ENCODE measurements at places on chromosomes 13 and 19. TPM values are rescaled to one million over a fixed set of nuclear protein-coding genes. Genes with fewer than 3 reads are reported as not detected.

The MISP3 gene
- total RNA-seq: 2.2 TPM

The ZNF808 gene
- 13.3 TPM for total RNA-seq

The POLR2I gene
- total RNA-seq: 90.4 TPM

The SIAH3 gene
- total RNA-seq: 0.10 TPM

The NKPD1 gene
- not detected for total RNA-seq

The FFAR3 gene
- total RNA-seq: not detected

The SMIM7 gene
- 135 TPM for total RNA-seq

The P2RY11 gene
- total RNA-seq: 6.5 TPM

- DNase-seq: peak; percentile 52
Observed at GRCh38 chr13:48571126-48571913, 38.4 kb upstream of the RCBTB2 start.

DNA sequence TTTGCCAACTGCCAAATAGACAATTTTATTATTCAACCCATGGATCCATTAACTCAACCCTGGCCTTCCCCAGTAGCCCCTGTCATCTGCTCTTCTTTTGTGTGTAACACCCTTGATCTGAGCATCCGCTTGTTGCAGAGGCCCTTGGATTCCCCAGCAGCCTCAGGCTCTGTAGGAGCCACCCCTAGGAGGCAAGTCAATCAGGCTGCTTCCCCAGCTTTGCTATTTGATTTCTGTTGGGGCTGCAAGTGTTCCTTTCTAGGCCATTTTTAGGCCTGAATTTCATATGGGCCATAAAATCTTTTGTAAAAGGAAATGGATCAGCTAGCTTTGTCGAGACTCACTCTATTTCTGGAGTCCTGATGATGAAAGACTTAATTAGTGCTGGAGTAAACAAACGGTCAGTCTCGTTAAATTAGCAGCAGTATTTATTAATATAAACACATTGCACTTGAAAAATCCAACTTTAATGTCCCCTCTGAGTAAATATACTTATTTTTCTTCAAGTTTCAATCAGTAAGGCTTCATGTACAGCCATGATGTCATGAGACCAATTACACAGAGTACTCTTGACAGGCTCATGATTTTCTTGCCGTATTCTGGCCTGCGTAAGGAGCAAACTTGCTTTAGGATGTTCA lies 105.3 kb downstream of the RGCC start:
- no peak for DNase-seq

- no peak for DNase-seq
Observed at GRCh38 chr13:41500511-41500910, 43.2 kb downstream of the RGCC start.

DNA sequence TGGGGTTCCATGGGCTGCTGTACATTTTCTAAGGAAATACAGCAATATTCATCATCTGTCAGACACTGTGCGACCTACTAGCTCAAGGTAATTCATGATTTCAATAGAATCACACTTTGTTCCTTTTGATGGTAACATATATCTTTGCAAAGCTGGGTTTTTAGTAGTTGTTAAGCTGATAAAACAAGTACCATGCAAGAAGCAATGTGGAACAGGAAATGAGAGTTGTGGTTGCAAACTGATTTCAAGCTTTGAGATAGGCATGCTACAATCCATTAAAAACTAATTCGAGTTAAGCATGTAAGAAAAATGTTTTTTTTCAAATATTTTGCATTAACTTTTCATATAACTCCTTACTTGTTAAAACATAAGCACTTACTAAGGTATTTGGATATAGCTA lies 6.8 kb upstream of the MBNL2 start:
- DNase-seq: no peak

DNA sequence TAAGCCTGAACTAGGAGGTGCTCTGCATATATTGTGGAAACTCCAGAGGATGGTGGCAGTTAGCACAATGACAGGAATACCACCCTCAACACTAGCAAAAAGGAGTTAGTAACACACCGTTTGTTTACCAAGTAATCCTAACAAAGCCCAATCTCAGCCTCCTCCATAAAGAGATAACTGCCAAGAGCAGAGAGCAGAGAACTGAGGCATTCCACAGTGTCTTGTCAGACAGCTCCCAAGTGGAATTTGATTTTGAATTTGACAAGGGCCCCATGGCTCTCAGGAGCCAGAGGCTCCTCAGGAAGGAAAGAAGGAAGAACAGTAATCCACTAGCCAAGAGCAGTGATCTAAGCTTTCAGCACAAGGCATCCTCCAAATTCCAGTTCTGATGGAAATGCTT lies 298.6 kb downstream of the DCLK1 start:
- no peak for DNase-seq

DNA sequence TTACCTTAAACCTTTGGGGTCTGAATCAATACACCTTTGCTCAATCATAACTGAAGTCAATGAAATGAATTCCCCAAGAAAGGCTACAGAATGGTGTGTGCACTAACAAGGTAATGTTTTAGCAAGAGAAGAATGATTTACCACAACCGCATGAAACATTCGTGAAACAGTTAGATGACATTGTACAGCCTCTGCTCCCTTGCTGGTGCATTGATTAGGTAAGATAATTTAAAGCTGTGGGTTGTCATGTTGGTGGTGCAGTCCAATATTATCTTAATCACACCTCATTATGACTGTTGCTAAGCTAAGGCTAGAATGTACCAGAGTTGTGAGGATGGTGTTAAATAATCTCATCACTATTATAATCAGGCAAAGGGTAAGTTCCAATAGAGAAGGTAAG lies 1673.2 kb upstream of the PRR20A start:
- DNase-seq: no peak

- peak; percentile 14 for DNase-seq
Observed at GRCh38 chr19:5926641-5927440, 12.8 kb downstream of the CAPS start.

GRCh38 chr19:10120538-10121189 lies 965 bp upstream of the EIF3G start:
- peak; percentile 93 for DNase-seq

- no peak for DNase-seq
Observed at GRCh38 chr19:29565171-29565570, 39.4 kb downstream of the VSTM2B start.

DNA sequence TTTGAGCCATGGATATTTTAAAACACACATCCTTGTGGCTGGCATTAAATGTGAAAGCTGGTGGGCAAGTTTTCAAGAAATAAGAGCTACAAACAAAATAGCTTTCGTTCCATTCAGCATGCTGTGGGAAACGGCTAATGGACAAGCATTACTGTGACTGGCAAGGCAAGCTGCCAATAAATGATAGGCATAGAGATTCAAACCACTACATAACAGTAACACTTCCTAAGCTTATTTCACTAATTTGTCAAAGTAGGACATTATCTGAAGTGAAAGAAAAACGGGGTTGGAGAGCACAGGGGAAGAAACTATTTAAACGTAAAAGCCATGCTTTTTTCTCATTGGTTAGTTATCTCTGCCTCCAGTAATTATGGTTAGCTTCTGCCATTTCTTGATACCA lies 26.0 kb downstream of the OBI1 start:
- no peak for DNase-seq

DNA sequence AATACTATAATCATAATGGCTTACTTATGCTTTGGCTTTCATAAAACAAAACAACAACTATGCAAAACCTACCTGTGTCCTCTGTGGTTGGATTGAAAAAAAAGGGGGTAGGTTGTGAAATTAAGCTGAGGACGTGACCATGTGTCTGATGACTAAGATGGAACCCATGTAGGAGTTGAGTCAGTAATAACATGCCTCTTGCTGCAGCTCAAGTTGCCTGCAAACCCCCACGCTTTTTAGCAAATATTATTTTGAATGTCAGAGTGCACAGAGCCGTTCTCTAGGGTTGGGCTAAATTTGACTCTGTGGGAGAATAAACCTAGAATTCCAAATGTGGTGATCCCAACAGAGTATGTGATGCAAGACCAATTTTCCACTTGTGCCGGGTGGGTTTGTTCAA lies 209.3 kb downstream of the KCNRG start:
- peak; percentile 24 for DNase-seq

All from M059J (cell line).